Left cardiac atrium (tissue), 4 donors: ENCODE measurements at places on chromosomes 2 and 18.

DNA sequence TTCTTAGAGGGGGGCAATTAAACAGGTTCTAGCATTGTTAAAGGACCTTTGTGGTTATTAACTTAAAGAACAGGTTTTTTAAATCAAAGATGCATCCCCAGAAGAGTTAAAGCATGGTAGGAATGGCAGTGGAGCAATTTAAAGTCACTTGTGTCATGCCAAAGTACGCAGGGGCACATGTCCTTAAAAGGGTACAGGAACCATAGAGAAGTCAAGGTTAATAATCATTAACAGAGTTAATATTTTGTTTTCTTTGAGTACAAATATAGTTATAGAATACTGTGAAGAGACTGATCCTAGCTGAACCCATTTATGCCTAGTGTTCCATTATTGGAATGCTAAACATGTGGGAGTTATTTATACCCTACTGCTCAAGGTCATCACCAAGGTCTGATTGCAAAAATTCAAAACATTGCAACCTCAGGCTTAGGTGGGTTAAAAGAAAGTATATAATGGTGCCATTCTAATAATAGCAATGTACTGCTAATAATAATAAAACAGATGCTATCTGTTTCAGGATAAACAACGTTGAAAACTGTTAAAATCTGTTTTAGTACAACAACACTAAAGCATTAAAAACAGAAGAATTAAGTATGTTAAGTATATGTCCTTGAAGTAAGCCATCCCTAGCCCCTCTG lies 216.0 kb downstream of the MYO3B start:
- DNase-seq, result no peak

GRCh38 chr2:69597843-69598610 lies 45.5 kb downstream of the AAK1 start:
- no peak for DNase-seq

GRCh38 chr2:47311764-47312490 lies 91.0 kb upstream of the MSH2 start:
- no peak for DNase-seq

- no peak for DNase-seq
These were observed 62.0 kb downstream of the BIRC6 start for GRCh38 chr2:32418778-32419177.

DNA sequence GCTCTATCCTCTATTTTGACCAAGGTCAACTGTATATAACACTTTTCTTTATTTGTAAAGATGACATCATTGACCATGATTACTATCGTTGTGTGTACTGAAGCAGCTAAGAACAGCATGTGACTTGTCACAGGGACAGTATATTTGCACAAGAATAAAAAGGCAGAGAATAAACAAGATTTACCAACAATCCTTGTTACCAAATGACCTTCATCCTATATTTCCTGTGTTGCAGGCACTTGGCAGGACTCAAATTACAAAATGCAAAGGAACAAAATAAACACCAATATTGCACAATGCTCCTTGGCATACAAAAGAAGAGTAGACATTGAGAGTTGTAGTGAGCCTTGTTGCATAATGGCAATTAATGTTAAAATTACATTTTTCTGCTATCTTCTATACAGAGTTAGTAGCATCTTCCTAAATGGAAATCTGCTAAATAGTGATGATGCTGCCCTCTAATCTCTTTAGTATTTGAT lies 61.8 kb downstream of the RFTN2 start:
- no peak for DNase-seq

DNA sequence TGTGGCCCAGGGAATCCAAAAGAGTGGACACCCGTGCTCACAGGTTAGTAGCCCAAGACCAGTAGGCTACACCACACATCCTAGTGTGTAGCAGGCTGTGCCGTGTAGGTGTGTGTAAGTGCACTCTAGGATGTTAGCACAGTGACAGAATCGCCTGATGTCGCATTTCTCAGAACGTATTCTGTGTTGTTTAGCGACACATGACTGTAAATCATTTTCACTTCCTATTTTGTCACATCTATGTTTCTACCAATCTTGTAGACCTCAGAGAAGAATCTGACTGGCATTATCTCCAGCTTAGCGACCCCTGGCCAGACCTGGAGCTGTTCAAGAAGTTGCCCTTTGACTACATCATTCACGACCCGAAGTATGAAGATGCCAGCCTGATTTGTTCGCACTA lies 45.1 kb downstream of the NTSR2 start:
- no peak for DNase-seq
